ENCODE measurements at places on chromosomes 4 and X.

DNA sequence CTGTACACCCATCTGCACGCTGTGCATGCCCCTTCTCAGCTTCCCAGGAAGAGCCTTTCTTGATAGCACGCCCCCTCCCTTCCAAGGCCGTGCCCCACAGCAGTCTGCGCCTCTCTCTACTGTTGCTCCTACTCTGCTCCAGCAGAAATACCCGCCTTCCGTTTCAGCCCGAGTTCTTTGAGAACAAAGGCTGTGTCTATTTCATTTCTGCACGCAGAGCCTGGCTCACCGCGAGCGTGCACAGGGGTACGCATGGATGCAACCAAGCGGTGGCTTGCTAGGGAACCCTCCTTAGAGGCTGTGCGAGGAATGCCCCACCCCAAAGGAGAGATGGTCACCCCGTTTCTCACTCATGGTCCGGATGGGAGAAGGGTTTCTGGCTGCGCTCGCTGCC is 485 bp downstream of the AADAT start:
- no peak for DNase-seq

- DNase-seq, result no peak
These were observed 318.8 kb upstream of the RASGEF1B start for GRCh38 chr4:81790477-81790876.

DNA sequence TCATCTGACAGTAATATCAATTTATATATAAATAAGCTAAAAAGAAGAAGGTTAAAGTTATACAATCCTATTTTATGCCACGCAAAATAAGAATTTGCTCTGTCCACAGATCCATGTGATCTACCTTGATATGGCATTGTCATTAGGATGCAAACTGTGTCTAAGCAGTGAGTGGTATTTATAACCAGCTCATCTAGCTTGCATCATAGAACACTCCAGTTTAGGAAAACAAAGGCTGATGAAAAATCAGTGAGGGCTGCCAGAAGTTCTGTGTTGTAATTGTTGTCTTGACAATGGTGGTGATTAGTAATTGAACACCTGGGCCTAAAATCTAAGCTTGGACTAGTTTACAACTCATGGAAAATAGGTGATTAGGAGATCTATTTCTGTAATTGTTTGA is 111.0 kb downstream of the CPE start:
- DNase-seq, result no peak

- DNase-seq, result no peak
These were observed 8.0 kb upstream of the TENM3 start for GRCh38 chr4:182235021-182235795.

DNA sequence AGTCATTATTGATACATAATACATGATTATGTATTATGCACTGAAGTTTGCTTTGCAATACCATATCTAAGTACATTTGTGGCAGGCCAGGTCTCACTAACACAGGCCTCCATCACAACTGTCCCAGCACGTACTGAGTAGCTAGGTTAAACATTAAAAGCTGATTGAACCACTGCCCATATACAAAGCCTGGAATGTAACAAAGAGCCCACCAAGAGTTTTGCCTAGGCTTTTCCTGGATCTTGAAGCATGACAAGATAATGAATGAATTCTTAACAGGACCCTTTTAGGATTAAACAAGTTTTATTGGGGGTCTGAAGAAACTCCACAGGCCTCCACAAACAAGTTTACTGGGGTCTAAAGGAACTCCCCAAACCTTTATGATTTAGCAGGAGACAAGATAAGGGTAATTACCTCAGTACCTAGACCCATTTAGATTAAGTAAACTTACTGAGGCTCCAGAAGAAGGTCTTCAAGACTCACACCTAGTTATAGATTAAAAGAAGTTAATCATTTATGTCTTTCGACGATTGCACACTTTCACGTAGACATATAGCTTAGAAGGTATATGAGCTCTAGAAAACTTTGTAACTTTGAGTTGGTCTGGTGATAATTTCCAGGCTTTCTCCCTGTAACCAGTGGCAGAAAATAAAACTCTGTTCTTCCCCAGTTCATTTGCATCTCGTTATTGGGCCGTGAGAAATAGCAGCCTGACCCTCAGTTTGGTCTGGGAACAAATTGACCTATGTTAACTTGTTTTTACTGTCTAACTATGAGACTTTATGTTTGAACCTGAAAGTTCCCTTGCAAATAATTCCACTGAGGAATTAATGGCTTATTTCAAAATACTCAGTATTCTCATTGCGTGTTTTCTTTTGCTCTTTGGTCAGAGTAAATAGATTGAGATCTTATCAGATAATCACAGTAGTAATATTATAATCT is 84.8 kb downstream of the PHEX start:
- no peak for DNase-seq

DNA sequence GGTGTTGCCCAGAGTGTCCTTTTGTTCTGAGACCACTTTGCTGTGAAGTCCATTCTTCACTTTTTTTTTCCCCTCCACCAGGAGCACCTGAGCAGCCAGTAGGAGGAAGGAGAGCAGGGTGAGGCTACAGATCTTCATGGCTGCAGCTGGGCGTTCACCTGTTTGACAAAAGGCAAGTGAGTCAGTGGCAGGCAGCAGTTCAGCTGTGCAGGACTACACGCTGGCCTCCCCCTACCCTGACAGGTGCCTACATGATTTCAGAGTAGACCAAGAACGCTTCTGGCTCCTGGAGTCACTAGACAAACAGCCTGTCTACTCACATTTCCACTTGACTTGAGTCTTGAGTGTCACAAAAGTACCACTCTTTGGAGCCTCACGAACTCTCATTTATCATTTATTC is 2.0 kb downstream of the FGFBP1 start:
- no peak for DNase-seq

DNA sequence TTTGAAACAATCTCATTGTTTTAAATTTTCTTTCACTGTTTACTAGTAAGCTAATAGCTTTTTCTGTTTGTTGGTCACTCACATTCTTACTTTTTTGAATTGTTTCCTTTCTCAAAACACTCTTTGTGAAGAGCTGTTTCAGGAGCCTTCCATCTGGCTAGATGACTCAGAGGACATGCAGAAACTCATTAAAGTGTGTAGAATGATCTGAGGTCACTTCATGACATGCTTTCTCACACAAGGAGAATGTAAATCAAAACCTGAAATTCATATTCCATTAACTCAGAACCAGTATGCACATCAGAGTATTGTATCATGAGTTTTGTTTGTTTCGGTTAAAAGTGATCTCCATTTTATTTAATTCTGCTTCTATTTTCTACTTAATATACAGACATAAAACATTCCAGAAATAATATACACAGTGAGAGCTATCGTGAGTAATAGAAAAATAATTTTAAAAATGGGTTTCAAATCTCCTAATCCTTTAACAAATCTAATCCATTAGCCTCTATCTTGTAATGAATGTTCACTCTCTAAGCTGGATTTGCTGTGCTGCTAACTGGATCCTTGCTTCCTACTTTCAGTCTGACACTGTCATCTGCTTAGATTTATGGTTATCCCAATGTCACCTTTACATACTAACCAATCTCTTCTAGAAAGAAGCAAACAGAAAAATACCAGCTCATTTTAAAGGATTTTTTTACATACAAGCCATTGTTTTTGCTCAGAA is 449.6 kb downstream of the FSTL5 start:
- no peak for DNase-seq

GRCh38 chr4:28388471-28388870 is 1527.8 kb downstream of the STIM2 start:
- DNase-seq, result no peak

DNA sequence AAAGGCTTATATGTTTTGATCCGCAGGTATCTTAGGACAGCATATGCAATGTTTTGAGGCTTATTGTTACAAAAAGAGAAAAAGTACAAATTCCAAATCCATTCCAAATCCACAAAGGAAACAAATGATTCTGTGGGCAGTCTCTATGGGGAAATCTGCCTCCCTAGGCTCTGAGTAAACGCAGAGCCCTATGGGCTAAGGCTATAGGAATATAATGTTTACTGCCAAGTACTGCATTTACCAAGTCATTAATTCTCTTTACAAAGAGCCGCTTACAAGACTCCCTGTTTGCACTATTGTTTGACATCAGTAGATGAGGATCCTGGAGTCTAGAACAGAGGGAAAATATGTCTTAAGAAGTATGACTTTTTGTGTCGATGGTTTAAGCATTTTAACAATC is 212.4 kb upstream of the GPC4 start:
- DNase-seq, result no peak

DNA sequence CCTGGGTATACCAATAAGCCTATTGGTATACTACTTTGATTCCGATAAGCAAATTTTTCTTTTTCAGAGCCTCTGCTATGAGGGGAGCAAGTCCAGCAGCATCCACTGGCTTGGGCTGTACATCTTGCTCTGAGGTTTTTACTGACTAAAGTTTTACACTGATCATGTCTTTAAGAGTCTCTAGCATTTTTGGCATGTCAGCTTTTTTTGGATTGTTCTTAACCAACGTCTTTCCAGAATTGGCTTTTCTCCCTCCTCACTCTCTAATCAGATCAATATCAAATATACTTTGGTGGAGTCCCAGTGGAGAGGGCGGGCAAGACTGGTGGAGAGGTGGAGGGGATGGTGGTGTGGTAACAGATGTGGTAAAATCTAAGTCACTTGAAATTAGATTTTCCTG is 196.8 kb downstream of the HEPH start:
- no peak for DNase-seq

- no peak for DNase-seq
These were observed 595 bp upstream of the PYURF start for GRCh38 chr4:88524171-88524570.

DNA sequence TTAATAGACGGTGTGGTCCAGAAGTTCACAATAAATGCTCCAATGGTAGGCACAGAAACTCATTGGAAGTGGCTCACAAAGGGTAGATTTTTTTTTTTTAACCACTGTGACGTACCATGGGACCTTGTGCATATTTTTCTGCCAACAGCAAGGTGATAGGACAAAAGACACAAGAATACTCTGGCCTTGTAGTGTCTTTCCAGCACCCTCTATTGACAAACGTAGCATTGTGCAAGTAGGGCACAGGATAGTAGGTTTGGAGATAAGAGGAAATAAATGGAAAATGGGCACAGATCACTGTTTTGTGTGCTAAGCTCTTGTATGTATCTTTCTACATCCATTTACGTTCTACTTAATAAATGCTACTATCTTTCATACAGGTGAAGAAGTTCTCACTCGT is 2054.9 kb downstream of the PCDH7 start:
- DNase-seq, result peak; percentile 25

GRCh38 chr4:5992828-5993321 is 25.4 kb downstream of the C4orf50 start:
- no peak for DNase-seq

- peak; percentile 5 for DNase-seq
These were observed 188.2 kb downstream of the SH2D1A start for GRCh38 chrX:124534536-124534935.

- no peak for DNase-seq
These were observed 202.9 kb downstream of the CHIC1 start for GRCh38 chrX:73765776-73766430.

DNA sequence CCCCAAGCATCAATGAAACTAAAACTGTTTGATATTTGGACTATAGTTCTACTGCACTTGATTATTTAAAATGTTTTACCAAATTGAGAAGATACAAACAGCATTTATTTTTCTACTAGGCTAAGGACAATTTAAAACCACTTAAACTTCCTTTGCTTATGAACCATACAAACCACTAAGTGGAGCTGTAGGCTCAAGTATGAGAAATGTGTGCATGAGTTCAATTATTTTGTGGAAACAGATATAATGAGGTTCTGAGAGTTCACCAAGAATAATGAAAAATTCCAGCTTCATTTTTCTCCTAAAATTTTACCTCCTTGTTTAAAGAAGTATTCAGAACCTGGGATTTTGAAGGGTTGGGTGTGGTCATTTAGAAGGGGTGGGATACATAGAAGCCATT is 63.1 kb downstream of the SERPINA7 start:
- no peak for DNase-seq

GRCh38 chrX:16695079-16695676 is 17.3 kb downstream of the CTPS2 start:
- no peak for DNase-seq

DNA sequence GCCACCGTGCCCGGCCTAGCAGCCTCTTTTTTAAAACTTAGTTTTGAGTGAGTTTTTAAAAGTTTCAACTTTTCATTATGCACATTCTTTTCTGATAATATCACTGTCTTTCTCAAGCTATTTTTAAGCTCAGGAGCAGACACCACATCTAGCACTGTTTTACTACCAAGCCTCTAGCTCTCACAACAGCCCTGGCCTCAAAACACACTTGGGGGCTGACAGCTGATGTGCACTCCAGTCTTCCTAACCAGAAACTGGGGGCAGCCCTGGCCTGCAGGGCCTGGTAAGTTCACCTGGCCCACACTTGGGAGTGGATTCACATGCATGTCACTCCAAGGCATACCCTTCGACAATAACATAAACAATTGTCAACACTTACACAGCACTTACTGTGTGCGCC is 34.0 kb downstream of the CENPU start:
- no peak for DNase-seq

- no peak for DNase-seq
These were observed 26.6 kb downstream of the DRD5 start for GRCh38 chr4:9808077-9808476.

DNA sequence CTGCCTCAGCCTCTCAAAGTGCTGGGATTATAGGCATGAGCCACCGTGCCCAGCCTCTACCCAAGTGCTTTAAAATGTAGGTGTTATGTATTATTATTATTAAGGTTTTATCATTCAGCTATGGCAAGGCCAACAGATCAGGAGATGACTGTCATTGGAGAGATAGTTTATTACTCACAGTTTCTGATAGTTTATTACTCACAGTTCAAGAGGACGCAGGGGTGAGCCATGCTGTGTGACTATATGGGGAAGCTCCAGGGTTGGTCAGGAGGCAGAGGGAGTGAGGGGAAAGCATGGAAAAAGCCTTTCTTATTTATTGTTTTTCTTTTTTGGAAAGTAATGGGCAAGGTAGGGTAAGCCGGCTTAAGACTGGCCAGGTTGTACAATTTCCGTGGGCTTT is 25.4 kb upstream of the ARSD start:
- no peak for DNase-seq

DNA sequence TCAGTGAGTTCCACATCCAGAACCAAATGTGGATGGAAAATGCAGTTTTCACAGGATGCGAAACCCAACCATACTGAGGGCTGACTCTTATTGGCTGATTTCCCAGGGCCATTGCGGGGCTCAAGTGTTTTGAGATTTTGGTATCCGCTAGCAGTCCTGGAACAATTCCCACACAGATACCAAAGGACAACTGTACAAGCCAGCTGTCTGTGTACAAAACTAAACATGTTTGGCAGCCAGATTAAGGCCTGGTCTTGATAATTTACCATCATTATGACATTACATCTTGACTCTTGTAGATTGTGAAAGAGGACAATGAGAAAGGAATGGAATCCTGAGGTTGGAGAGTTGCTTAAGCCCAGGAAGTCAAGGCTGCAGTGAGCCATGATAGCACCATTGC is 121.9 kb downstream of the DKK2 start:
- DNase-seq, result no peak

GRCh38 chr4:98482847-98483806 is 175.3 kb downstream of the TSPAN5 start:
- DNase-seq, result no peak

DNA sequence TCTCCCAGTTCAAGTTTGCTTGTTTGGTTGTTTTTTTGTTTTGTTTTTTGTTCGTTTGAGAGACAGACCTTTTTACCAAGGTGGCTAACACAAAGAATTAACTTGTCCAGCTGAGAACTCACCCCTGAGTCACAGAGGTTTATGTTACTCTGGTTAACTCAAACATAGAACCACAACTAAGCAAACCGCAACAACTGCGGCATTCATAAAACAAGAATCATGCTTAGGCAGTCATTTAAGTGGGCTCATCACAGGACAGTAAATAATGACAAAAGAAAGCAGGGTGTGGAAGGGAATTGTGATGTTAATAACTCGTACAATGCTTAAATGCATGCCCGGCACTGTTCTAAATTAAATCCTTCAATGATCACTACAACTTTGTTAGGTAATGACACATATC is 24.7 kb upstream of the IL13RA1 start:
- no peak for DNase-seq

Data from iPS DF 6.9 (cell line).